ENCODE measurements at places on chromosomes 2 and 18.

GRCh38 chr2:224887141-224887540 is 155.1 kb downstream of the DOCK10 start:
- DNase-seq: peak; percentile 89

DNA sequence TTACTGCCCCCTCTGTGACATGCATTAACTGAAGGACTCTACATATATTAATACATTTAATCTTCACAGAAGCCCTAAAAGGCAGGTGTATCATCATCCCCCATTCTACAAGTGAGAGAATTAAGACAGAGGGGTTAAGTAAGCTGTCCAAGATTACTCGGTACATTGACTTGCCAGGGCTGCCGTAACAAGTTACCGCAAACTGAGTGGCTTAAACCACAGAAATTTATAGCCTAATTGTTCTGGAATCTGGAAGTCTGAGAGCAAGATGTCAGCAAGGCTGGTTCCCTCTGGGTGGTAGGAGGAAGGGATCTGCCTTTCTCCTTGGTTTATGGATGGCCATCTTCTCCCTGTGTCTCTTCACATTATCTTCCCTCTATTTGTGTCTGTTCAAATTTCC is 605.5 kb downstream of the EPHA4 start:
- DNase-seq: peak; percentile 34

DNA sequence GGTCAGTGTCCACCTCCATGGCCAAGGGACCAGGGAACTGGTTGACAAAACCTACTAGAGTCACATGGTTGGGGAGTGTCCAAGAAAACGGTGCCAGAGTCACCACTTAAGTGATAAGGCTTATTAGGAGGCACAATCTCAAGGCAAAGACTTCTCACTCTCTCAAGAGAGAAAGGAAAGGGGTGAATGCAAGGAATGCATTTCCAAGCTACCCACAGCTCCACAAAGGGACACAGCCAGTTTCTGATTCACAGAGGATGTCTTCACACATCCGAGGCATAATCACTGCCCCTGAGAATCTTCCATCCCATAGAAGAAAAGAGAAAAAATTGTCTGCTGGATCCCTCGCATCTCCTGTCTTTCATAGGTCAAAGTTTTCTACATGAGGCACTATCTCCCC is 269.3 kb downstream of the TNS1 start:
- DNase-seq: no peak

GRCh38 chr18:2448565-2449151 is 122.6 kb downstream of the METTL4 start:
- peak; percentile 41 for DNase-seq

GRCh38 chr18:4672162-4672561 is 217.1 kb upstream of the DLGAP1 start:
- DNase-seq: no peak

- peak; percentile 96 for DNase-seq
Observed at GRCh38 chr2:38720613-38721241, 30.4 kb downstream of the SRSF7 start.

- DNase-seq: no peak
Observed at GRCh38 chr18:26405190-26405801, 143.1 kb downstream of the KCTD1 start.

DNA sequence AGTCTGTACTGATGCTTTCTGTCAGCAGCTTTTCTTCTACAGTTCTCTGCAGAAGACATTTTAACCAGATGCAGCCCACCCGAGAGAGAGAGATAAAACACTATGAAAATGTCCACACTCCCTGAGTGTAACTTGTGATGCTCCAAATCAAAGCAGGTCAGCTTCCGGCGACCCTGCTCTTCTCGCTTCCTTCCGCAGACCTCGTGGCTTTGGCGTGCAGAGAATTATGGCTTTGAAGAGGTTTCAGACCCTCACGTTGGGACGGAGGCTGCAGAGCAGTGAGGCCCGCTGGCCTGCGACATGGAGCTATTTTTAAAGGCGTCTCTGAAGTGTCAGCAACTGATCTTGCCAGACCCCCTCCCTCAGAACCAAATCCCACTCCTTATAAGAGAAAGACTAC is 41.8 kb downstream of the TMEM163 start:
- no peak for DNase-seq

GRCh38 chr2:43491065-43491639 is 104.7 kb downstream of the THADA start:
- no peak for DNase-seq

DNA sequence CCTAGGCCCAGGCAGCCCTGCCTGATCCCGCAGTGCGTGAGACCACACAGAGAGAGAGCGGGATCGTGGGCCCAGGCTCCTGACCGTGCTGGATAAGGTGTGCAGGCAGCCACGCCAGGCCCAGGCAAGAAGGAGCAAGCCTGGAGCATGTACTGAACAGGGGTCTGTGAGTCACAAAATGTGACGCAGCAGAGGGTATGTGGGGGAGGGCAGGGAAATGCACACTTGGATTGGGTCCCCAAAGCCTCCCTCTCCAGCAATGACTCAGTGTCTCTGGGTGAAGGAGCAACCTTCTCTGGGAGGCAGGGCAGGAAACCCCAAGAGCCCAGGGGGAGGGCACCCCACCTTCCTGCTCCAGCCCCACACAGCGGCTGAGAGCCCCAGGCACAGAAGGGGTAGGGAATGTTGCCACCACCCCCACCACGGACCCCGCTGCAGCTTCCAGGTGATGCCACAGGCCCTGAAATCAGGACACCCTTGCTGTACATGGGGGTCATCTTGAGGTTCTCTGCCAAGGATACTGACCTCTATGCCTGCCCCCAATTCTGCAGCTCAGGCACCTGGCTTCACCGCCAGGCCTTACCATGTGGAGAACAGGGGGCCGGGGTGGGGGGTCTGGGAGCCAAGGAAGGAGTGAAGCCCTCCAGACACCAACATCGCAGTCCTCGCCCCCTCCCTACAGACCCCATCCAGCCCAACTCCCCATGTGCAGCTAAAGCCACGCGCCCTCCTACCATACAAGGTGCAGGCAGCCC is 1.3 kb upstream of the GPC1 start:
- peak; percentile 83 for DNase-seq

- DNase-seq: no peak
Observed at GRCh38 chr2:229851870-229852269, 69.9 kb downstream of the TRIP12 start.

GRCh38 chr2:119197529-119198239 is 25.9 kb upstream of the STEAP3 start:
- DNase-seq: no peak

DNA sequence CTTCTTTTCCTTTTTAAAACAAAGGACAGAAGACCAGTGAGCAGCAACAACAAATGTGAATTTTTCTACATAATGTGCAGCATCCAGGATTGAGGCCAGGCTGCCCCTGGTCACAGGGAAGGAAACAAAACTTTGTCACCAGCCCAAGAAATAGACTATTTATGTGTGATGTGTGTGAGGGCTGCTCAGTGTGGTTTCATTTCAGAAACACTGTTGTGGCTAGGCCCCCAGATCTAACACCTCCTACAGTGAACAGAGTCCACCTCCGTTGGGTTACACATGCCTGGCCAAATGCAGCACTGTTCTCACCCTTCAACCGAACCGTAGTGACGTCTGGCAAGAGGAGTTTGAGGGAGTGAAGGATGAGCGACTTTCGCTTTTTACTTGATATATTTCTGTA is 146.3 kb upstream of the RIOK3 start:
- DNase-seq: no peak

DNA sequence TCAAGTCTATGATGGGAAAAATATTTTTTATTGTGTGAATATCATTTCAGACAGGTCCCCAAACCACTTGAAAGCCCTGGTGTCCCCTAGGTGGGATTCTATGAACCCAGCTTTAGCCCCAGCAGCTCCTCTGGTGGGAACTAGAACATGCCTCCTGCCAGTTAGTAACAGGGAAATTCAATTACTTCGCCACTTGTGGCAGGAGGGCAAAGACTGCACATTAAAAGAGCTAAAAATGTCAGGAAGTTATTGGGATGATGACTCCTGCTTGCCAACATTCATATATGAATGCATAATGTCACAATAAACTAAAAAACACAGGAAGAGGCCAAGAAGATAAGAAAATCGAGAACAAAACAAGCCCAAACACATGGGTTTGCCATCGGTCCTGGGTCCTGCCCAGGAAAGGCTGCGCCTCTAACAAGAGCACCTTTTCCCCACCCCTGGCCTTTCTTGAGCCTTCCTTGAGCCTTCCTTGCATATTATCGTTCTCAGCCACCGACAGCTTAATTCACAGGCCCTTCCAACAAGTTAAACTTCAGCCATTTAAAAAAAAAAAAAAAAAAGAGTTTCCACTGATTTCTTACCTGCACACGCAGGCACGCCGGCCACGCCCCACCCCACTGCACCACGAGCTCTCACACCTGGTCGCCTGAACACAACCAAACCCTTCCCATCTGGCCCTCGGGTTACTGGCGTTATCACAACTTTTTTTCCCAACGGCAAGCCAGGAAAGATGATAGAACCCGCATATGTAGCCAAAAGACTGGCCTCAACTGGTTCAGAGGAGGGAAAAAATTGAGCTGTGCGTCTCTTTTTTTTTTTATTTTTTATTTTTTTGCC is 23.4 kb downstream of the BCL11A start:
- DNase-seq: no peak

DNA sequence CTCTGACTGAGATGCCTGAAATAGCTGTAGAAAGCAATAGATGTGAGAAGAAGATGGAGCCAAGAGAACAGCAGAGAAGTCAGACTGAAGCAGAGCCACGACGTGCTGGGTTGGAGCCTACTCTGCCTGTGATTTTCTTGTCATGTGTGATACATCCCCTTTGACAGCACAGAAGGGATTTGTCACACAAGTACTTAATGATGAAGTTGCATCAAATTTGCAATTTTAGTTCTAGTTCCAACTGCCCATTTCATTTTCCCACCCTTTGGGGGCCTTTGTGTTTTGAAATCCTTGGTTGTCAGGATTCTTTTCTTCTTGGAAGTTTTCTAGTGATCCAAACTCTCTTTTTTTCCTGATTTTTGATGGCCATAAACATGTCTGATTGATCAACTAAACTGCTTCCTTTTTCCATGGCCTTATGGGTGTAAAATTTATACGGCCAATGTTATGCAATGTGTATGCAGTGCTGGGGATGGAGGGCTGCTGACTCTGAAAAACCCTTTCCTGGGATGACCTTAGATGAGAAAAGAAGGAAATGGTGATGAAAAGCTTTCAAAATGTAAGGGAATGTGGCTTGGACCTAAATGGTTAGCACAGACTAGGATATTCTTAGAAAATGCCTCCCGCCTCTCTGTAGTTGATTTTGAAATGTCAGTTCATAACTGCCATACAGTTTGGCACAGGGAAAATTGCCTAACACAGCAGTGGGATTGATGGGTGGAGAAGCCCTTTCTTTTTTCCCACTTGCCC is 9.6 kb upstream of the B3GNT2 start:
- DNase-seq: no peak

DNA sequence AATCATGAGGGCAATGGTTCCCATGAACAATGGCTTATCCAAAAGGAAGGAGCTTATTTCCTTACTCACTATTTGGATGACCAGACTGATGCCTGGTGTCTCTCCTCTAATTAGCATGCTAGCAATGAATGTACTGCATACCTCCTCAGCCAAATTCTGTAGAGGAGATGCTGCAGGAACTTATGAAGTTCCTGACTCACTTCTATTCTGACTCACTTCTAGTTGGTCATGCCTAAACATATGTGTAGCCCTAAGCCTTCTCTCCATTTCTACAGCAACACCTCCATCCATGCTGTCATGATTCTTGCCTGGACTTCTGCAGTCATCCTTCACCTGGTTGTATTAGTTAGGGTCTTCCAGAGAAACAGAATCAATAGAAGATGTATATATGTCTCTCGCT is 59.9 kb upstream of the MRPS9 start:
- no peak for DNase-seq

- DNase-seq: no peak
Observed at GRCh38 chr2:127597984-127598380, 48.0 kb upstream of the GPR17 start.

DNA sequence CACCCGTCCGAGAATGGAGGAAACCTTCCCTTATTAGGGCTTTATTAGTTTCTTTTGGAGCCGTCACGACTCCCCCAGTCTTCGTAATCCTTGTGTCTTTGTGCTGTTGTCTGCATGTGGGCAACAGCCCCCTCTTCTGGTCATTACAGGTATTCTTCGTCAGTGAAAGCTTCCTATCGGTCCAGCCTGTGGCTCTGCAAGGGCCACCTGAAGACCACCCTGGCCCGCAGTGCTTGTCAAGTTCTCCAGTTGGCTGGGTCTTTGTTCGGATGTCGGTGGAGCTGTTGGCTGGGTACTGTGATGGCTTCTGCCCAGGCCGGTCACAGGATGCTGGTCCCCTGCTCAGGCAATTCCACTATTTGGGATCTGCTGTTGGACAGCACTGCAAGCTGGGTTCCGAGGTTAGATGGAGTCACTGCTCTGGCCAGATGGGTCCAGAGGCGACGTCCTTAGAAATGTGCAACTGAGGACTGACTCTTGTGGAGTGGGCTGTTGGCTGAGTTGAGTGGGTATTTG is 19.2 kb downstream of the E2F6 start:
- DNase-seq: peak; percentile 5

DNA sequence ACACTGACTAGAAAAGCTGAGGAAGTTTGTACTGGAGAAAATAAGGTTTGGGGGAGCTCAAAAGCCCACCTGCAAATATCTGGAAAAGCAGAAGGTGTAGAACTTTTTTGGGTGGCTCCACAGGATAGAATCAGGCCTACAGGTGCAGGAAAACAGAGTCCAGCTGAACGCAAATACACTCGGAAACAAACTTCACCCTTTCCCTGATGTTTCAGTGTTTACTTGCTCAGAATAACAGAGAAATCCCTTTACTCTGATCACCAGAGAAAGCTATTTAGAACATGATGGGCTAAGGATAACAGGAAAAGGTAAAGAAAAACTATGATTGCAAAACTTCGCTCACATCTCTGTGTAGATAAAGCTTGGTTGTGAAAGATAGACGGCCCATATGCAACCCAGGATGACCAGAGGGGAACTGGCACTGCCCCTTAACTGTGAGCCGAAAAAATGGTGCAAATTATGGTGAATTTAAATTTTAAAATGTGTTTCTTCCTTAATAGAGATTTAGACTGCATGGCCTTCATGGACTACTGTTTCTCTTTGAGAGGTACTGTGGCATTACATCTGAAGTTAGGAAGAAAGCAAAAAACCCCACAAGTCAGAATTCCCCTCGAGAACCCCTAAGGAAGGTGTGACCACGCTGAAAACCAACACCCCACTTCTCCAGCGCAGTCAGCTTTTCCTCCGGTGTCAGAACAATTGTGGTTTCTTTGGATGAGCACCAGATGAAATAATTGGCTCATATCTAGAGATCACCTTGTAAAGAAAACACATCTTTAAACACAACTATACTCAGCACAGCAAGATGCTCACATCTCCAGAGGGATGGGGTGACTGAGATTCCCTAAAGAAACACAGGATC is 84.5 kb upstream of the TMEM247 start:
- no peak for DNase-seq

GRCh38 chr2:236001854-236002253 is 166.3 kb downstream of the GBX2 start:
- no peak for DNase-seq

DNA sequence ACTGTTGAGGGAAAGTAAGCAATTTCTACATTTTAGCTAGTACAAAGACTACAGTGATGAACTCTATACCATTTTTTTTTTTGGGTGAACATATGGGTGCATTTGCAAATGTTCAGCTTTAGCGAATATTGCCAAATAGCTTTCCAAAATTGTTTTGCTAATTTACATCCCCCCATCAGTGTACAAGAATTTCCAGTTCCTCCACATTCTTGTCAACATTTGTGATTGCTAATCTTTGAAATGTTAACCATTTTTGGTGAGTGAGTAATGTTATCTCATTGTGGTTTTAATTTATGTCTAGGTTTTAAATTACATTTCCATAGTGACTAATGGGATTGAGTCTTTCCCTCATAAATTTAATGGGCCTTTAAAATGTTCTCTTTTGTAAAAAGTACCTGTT is 16.4 kb upstream of the CNRIP1 start:
- peak; percentile 35 for DNase-seq

GRCh38 chr2:26492749-26493515 is 15.0 kb upstream of the OTOF start:
- DNase-seq: no peak

Measured in AG09309 (cell line).